Activated T-helper 17 cell treated with anti-CD3 and anti-CD28 coated beads, Interleukin-2, amount 50 U/mL, for 72 hours (primary cell): ENCODE measurements at places on chromosomes 16 and 17.
A peak's percentile ranks its signal among the peaks of the same experiment; 100 is the strongest.

DNA sequence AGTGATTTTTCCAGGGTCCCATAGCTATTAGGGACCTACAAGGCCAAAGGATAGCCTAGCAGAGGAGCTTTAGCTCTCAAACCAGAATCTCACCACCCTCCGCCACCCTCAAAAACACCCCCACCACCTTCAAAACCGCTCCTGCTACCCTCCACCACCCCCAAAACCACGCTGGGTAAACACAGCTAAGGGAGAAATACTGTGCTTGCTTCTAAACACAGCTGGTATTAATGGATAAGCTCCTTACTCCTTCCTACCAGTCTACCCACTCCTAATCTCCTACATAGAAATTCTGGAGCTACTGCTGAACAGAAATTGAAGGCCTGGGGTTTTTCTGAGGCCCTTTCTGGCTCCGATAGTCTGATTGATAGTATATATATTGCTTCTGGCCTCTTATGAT lies 2.2 kb upstream of the LPCAT2 start:
- ATAC-seq, result no peak

DNA sequence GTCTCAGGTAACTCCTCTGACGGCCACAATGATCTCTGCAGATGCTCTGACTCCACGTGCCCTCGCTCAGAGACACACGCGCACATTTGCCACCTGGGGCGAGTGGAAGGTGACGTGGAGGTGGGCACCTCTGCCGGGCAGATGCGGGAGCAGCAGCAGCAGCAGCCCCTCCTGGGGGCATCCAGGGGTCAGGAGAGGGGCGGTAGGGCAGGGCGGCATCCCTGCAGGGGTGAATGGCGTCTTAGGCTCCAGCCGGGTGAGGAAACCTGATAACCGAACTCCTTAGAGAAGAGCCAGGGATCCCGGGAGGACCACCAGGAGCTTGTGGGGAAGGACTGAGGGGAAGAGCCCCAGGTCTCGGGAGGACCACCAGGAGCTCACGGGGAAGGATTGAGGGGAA lies 34.6 kb upstream of the CDH15 start:
- ATAC-seq, result no peak

DNA sequence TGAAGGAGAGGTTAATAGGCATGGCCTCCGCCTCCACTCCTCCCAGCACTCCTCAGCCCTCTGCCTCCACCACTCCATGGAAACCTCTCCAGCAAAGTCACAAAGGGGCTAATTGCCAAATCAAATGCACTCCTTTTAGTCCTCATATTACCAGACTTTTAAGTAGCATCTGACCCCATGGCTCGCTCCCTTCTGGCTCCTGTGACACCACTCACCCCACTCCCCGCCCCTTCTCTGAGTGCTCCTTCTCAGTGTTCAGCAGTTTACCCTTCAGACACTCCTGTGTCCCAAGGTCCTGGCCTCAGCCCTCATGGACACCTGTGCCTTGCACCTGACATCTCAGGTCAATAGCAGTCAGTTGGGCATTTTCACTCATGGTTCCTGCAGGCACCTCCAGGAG lies 243.5 kb upstream of the CCL2 start:
- no peak for ATAC-seq

DNA sequence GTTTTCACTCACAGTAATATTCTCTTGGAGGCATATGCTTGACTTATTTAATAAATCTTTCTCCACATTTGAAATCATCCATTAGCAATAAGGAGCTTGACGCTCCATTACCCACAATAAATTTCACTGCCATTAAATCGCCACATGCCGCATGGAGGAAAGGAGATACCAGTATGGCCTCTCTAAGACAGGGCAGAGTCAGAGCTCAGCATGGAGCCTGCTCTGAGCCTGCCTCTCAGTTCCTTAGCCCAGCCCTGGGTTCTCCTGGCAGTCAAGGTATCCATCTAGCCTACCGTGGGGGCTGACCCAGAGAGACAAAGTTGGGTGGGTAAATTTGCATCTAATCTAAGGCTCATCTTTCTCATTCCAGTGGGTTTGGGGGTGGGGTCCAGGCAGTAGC lies 80.3 kb upstream of the CES5A start:
- ATAC-seq, result no peak

GRCh38 chr17:75345514-75346167 lies 56.4 kb upstream of the SLC25A19 start:
- peak; percentile 49 for ATAC-seq

DNA sequence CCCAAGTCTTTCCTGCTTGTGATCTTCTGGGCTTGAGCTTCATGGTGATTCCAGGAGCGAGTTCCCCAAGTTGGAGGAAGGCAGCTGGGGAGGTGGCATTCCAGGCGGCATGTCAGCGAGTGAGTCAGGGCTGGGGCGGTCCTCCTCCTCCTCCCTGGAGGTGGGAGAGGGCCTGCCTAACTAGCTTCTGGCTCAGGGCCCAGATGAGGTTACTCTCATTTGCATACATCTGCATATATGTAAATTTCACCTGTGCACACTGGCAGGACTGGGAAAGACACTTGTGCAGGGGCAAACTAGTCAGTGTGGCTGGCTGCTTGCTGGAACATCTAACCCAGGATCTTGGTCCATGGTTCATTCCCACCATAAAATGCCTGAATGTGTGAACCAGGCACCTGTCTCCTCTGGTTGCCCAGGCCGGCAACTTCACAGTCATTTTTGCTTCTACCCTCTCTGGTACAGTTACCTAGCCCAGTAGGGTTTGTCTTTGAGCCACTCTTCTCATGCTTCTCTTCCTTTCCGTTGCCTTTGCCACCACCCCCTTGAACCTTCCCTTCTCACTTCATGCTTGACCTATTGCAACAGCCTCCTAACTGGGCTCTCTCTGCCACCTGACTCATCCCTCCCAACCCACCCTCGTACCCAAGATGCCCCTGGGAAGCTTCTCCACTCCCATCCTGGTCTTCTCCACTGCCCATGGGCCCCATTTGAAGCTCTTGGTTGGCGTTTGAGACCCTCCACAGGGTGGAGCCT lies 9.6 kb upstream of the DLX4 start:
- no peak for ATAC-seq

DNA sequence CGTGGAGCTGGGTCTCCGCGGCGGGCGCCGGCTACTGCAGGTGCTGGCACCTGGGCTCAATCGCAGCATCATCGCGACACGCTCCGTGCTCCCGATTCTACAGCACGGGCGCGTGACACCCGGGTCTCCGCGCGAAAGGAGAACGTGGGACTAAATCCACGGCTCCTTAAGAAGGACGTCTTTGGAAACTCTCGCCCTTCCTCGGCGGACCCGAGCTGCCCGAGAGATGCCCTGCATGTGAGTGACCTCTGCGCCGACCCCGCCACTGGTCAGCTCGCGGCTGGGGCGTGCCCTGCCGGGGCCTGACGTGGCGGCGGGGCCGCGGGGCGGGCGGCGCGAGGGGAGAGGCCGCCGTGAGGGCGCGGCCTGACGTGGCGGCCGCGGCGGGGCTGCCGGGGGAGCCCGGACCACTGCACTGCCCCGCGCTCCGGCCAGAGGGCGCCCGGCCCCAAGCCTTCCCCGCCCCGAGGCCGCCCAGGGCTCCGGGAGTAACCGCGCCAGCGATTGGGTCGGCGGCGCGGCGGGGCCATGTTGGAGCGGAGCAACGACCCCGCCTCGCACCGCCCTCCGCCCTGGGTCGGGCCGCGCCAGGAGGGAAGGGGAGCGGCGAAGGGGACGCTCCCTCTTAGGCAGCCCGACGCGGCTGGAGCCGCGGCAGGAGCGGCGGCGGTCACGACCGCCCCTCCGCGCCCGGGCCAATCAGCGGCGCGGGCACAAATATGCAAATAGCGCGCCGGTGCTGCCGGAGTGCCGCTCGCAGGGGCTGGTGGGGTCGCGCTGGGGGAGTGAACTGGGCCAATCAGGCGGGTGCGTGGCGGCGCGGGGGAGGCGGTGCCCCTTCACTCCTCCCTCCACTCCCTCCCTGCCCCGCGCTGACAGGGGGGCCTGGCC lies 75.6 kb downstream of the CHD9 start:
- ATAC-seq, result peak; percentile 83

DNA sequence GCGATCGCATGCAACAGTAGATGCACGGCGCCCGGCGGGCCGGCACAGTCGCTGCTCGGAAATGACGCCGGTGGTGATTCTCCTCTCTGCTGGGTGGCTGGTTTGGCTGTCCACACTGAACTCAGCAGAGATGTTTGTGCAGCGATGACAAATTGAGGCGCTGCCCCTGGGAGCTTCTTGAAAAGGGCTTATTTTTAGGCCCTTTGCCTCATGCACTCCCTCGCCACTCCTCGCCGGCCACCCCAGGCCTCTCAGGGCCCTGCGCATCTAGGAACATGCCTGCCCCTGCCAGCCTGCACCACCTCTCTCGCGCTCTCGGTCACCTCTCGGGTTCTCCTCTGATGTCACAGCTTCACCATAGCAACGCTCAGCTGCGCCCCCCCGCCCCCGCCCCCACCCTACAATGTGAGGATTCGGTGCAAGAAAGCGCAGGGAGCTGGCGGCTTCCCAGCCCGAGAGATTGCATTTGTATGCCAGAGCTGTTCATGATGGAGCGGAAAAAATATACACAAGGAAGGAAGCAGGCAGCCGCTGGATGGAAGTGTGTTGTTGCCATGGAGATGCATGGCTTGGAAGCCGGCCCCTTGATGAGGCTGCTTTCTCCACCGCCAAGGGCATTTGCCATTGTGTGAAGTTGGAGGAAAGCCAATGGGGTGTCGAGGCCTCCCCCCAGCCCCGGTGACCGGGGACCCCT lies 81.3 kb upstream of the PLCG2 start:
- ATAC-seq, result no peak

DNA sequence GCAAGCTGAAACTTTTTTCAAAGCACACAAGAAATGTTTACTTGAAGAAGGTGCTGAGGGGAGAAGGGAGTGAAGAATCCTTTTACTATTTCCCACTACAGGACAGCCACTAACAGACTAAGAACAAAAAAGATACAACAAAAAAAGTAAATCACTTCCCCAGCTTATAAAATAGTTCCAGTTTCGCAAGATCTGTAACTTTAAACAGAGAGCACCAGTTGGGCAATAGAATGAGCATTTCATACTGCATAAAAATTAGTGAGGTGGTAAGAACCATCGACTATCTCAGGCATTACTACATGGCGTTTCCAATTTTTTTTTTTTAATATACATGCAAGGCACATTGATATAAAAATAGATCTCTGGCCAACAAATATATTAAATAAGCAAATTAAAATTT lies 11.1 kb downstream of the CRYBA1 start:
- ATAC-seq, result no peak

DNA sequence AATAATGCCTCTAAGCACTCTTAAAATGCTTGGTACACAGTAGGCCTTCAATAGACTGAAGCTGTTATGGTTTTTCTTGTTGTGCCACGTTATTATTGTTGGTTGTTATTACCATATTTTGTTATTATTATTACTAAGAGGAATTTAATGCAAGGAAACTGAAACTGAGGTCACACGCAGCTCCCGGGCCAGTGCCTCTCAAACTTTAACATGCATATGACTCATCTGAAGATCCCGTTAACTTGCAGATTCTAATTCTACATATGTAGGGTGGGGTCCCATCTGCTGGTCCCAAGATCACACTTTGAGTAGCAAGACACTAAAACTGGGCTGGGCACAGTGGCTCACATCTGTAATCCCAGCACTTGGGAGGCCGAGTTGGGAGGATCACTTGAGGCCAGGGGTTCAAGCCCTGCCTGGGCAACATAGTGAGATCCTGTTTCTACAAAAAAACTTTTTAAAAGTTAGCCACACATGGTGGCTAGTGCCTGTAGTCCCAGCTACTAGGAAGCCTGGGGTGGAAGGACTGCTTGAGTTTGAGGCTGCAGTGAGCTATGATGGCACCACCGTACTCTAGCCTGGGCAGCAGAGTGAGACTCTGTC lies 888 bp downstream of the ACSM5 start:
- no peak for ATAC-seq

GRCh38 chr16:53546988-53547391 lies 44.0 kb upstream of the AKTIP start:
- ATAC-seq, result no peak

DNA sequence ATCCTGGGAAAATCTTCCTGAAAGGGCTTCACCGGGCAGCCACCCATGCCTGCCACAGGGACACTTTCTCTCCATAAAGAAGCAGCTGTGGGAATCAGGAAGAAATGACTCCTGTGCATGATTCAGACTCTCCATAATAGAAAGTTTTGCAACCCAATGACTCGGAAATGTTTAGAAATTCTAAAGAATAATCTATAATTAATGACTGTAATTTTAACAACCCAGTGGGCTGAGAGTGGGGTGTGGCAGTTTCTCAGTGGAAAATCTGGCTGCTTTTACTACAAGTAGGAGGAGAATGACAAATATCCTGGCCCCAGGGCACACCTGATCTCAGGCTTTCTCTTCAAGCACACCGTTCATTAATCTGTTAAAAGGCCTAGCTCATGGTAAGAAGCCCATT lies 25.7 kb downstream of the IRF8 start:
- ATAC-seq, result peak; percentile 70

DNA sequence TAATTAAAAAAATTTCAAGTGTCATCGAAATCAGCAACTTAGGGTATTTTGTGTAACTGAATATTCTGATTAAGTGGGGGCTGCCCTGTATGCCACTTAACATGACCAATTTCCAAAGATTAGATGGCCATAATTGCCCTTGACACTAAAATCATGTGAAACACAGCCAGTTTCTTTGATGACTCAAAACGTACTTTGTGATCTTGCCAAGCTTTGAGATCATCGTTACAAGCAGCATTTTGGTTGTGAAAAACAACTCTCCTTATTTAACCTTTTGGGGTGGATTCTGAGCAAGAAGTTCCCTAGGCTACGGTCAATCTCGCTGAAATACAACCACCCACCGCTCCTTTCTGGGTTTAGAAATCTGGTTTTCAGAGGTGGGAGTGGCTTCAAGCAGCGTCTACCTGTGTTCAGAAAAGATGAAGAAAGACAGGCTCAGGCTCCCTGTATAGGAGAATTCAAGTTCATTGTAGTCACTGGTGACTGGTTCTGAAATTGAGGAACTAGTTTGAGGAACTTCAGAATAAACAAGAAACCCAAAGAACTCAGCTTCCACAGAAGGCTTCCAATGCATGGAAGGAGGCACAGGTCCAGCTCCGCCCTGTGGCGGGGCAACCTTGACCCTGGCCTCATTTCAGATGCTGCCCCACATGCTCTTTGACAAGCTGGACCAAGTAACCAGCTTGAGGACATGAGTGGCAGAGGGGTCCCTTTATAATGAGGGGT lies 9.4 kb downstream of the MAP3K14 start:
- peak; percentile 68 for ATAC-seq

GRCh38 chr16:56355221-56355620 lies 70.1 kb downstream of the AMFR start:
- ATAC-seq, result no peak

DNA sequence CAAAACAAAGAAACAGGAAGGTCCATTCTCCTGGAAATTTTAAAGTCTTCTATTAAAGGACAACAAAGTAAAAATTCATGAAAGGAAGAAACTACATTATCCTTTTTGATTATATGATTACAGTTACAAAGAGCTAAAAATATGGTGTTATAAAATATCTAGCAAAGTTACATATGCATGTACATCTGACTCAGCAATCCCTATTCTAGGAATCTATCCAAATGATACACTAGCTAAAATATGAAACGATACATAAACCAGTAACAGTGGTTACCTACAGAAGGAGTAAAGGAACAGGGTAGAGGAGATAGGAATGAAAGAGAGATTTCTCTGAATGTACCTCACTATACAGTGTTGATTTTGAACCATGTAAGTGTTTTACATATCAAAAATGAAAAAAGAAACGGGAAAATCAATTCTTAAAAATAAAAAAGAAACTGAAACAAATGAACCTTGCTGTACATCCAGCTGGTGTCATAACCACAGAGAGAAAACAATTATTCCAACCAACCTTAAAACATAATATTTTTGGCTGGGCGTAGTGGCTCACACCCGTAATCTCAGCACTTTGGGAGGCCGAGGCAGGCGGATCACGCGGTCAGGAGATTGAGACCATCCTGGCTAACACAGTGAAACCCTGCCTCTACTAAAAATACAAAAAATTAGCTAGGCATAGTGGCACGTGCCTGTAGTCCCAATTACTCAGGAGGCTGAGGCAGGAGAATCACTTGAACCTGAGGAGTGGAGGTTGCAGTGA lies 41.4 kb downstream of the HYDIN start:
- no peak for ATAC-seq
